ENCODE measurements at places on chromosomes 2 and 18.

DNA sequence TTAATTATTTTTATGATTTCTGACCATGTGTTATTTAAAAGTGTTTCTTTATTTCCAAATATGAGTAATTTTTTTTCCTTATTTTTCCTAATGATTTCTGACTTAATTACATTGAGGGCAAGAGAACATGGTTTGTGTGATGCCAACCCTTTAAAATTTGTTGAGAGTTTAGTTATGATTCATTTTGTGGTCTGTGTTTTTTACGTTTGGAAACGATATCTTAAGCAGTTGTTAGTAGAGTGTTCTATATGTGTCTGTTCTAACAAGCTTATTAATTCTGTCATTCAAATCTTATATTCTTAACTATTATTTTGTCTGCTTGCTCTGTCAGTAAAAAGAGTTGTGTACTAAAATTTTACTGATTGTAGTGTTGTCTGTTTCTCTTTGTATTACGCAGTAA, 15.0 kb downstream of the NAB1 start:
- no peak for DNase-seq

DNA sequence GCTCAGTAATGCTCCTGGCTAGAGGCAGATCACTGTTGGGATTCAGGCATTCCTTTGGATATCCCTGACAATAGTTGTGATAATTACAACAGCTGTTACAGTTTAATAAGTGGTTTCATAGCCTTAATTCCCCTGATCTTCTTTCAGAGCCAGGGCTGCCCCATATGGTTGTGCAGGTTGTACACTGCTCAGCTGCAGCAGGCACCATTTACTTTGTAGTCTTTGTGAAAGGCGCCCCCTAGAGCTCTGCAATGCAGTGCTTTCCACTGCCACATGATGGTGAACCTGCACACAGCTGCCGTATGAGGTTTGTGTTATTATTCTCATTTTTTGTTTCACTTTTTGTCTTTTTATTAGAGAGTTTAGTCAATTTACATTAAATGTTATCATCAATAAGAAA, 239.1 kb downstream of the KCNS3 start:
- DNase-seq: peak; percentile 17

DNA sequence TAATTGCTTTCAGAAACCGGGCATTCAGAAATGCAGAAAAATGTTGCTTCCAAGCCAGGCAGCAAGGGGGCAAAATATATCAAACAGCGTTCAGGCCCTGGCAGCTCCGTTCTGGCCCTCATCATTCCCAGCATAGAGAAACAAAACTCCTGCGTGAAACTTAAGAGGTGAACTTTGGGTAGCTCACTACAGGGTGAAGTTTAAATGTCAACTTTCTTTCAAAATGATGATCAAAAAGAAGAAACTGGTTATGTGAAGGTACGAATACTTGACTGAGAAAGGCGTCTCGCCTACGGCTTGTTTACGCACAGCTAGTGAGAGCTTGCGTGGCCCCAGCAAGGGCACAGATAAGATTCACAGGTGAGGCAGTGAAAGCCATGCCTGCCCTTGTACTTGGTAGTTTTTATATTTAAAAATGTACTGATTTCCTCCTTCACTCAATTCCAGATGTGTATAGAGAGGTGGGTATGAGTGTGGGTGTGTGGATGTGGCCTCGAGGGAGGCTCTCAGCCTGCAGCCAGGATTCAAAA, 127.5 kb downstream of the NFATC1 start:
- DNase-seq: no peak

GRCh38 chr18:10100196-10100595, 186.4 kb downstream of the VAPA start:
- no peak for DNase-seq

- DNase-seq: no peak
These were observed 13.3 kb downstream of the COL4A3 start for GRCh38 chr2:227177592-227178336.

GRCh38 chr2:16184945-16185660, 244.8 kb downstream of the MYCN start:
- DNase-seq: no peak

GRCh38 chr18:13377496-13377895, 158.9 kb downstream of the LDLRAD4 start:
- no peak for DNase-seq

DNA sequence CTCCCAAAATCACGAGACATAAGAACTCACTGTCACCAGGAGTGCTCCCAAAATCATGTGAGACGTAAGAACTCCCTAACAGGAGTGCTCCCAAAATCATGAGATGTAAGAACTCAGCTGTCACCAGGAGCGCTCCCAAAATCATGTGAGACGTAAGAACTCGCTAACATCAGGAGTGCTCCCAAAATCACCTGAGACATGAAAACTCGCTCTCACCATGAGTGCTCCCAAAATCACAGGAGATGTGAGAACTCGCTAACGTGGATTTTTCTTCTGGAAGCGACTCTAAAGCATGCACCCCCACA, 53.1 kb downstream of the CTDP1 start:
- DNase-seq: no peak

- no peak for DNase-seq
These were observed 237.3 kb downstream of the OTX1 start for GRCh38 chr2:63287956-63288355.

GRCh38 chr2:177519534-177520115, 127.1 kb downstream of the AGPS start:
- no peak for DNase-seq

DNA sequence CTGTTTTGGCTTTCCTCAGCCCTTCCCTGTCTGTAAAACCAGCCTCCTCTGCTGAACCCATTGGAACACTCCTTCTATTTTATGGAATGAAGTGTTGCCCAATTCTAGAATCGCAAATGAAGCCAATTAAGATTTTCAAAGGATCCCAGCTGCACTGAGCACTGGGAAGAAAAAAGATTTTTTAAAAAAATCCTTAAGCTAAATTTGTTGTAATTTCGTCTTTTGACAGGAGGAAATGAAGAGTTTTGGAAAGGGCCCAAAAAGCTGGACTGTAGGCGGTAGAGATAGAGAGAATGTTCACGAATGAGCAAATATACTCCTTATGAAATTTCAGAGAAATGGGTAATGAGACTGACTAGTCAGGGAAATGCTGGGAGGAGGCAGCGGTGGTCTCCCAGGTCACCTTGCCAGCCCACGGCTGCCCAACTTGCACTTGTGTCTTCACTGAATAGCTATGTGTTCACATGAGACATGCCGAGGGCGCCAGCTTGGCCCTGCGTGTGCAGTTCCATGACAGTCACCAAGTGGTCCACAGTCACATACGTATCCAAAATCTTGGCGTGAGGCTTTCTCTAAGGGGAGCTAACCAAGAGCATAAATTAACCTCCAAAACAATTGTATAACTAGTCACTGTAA, 69.9 kb downstream of the SGPP2 start:
- no peak for DNase-seq

GRCh38 chr2:15725101-15725781, 133.6 kb downstream of the DDX1 start:
- DNase-seq: no peak

DNA sequence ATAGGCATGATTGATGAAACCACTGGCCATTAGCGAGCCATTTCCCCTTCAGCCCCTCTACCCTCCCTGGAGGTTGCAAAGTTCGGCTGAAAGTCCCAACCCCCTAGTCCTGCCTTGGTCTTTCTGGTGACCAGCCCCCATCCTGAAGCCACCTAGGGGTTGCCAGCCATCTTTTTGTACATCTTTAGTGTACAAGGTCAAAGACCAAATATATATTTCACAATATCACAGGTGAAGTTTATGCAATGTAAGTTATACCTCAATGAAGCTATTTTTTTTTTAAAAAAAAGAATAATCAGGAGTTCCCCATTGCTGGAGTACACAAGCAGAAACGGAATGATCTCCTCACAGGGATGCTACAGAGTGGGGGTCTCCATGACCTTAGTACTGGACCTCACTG, 31.3 kb downstream of the OSBPL1A start:
- DNase-seq: no peak

- no peak for DNase-seq
These were observed 103.4 kb upstream of the MSH2 start for GRCh38 chr2:47299555-47299954.

GRCh38 chr2:151670846-151671597, 63.3 kb downstream of the NEB start:
- no peak for DNase-seq

GRCh38 chr2:81734981-81735380, 1430.4 kb upstream of the LRRTM1 start:
- no peak for DNase-seq

- no peak for DNase-seq
These were observed 31.3 kb upstream of the SNED1 start for GRCh38 chr2:240966906-240967680.

DNA sequence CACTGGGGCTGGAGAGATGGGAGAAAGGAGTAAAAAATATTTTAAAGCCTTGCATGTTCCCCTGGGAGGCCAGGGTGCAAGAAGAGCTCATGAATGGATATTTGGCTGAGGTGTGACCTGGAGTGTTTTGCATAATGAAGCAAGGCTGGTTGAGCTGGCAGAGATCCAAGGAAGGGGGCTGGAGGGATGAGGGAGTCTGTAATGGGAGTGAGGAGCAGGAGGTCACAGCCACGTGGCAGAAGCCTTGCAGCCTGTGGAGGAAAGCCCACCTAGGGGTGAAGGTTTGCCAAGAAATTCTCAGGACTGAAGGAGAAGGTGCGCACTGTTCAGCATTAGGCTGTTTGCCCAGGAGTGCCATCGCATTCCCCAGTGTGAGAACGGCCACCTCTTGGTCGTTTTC, 40.3 kb upstream of the ATP8B1 start:
- DNase-seq: peak; percentile 45

- no peak for DNase-seq
These were observed 49.0 kb downstream of the NCOA1 start for GRCh38 chr2:24540011-24540477.

GRCh38 chr2:234587341-234588053, 90.6 kb upstream of the ARL4C start:
- no peak for DNase-seq

DNA sequence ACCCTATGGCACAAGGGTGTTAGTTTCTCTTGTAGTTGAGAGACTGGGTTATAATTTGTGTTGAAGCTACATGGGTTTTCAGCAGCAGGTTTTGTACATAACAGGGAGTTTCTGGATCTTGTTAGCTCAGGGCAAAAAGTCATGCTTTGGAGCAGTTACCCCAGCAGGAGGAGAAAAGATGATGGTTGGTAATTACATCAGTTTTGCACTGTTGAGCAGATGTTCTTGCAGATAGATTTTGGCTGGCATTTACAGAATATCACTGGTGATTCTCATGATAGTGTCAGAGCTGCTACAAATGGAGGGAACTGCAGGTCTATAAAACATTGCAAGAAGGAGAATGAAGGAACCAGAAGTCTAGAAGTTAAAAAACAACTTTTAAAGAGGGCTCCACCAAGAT, 215.2 kb upstream of the ATP5MC3 start:
- peak; percentile 9 for DNase-seq

All from COR-L47 (cell line).